ENCODE measurements at places on chromosomes 13 and 19.

- H3K27ac ChIP-seq: no peak overlapping the region
- H3K36me3 ChIP-seq: peaks cover 13% of the 10 kb centered on the region
- H3K27me3 ChIP-seq: no peaks in the 10 kb centered on the region
- no peak overlapping the region for H3K4me3 ChIP-seq
- no peak for ATAC-seq
These were observed 5.9 kb upstream of the GPR18 start for GRCh38 chr13:99264051-99264450.

DNA sequence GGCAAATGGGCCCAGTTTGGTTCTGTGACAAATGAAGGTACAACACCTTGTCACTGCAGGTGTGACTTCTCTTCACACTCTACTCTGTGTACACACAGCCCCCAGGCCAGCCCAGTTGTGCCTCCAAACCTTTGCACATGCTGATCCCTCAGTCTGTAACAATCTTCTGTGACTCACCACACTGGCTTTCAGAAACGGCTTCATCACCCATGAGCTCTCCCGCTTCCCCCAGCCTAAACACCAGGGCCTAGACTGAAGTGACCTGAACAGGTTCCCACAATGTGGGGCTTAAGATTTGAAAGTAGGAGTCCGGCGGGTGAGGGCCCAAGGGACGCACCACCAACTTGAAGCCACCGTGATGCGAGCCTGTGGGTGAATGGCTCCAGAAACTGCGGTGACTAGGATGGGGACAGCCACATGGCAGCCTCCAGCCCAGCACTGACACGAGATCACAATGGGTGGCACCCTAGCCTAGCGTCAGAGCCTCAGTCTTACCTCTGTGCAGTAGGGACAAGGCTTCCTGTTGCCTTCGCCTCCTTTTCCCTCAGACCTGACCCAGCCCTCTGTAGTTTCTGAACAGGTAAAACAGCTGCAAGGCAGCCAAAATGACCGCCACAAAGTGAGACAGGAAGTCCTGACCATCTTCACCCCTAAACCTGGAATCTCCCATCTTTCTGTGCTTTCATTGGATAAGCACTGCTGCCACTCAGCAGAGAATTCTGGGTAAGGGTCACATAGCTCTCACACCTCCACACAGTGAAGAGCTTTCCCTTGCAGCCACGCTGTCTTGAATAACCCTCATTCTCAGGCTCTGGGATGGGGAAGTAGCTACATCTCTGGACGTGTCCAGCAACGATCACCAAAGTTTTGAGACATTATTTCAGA lies 34.2 kb upstream of the ZNF599 start:
- no peaks in the 10 kb centered on the region for H3K36me3 ChIP-seq
- H3K27ac ChIP-seq: no peak overlapping the region
- H3K27me3 ChIP-seq: peaks cover 22% of the 10 kb centered on the region
- no peaks in the 10 kb centered on the region for H3K4me1 ChIP-seq
- H3K4me3 ChIP-seq: no peak overlapping the region

DNA sequence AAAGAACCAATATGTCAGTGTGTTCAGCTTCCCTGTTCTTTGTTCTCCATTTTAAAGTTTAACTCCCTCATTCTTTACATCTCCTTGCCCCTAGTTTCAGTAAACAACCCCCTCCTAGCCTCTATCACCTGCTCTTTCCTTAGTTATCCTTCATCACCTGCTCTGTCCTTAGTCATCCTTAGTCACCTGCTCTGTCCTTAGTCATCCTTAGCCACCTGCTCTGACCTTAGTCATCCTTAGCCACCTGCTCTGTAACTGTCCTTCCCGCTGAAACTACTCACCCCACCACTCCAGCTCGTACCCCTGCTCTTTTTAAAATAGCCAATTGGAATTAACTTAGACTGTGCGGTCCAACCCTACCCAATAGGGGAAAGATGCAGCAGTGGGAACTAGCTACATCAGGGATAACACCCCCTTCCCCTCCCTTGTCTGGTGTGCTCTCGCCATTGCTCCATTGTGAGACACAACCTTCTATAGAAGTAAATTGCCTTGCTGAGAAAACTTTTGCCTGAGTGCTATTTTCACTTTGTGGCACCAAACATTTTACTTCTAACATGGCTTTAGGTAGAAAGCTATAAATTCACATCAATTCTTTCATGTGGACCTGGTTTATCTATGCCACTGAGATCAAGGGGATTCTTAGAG lies 16.2 kb downstream of the EDNRB start:
- no peak overlapping the region for H3K27ac ChIP-seq
- no peak for ATAC-seq
- H3K4me3 ChIP-seq: no peak overlapping the region
- H3K36me3 ChIP-seq: no peaks in the 10 kb centered on the region
- no peaks in the 10 kb centered on the region for H3K27me3 ChIP-seq
- no peaks in the 10 kb centered on the region for H3K4me1 ChIP-seq

- no peak for ATAC-seq
- H3K36me3 ChIP-seq: no peaks in the 10 kb centered on the region
- H3K4me3 ChIP-seq: no peak overlapping the region
- H3K4me1 ChIP-seq: peaks cover 4% of the 10 kb centered on the region
- peak overlapping the region; percentile 57 for H3K27ac ChIP-seq
These were observed 89.4 kb upstream of the IRS2 start for GRCh38 chr13:109875746-109876145.

DNA sequence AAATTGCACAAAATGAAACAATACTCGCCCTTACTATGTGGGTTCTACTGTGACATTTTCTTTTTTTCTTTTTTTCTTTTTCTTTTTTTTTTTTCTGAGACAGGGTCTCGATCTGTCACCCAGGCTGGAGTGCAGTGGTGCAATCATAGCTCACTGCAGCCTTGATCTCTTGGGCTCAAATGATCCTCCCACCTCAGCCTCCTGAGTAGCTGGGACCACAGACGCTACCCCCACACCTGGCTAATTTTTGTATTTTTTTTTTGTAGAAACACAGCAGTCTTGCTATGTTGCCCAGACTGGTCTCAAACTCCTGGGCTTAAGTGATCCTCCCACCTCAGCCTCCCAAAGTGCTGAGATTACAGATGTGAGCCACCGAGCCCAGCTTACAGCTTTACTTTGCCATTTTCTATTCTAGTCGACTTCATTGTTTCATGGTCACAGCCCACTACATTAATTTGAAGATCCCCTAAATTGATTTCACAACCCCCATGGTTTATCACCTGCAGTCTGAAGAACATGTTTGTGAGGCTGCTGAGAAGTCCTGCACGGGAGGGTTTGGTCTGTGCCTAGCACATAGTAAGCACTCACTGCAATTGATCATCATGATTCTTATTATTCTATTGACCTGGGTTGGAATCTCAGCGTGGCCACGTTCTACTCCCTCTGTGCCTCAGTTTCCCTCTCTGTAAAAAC lies 3.8 kb downstream of the BCL3 start:
- ATAC-seq: no peak
- no peaks in the 10 kb centered on the region for H3K27me3 ChIP-seq
- H3K4me1 ChIP-seq: peaks cover 61% of the 10 kb centered on the region
- peak overlapping the region; percentile 49 for H3K4me3 ChIP-seq
